ENCODE measurements at places on chromosomes 4 and X. TPM values are rescaled to one million over a fixed set of nuclear protein-coding genes. Genes with fewer than 3 reads are reported as not detected.

- no peak for DNase-seq
These were observed 138.9 kb downstream of the HMX1 start for GRCh38 chr4:8732681-8733243.

DNA sequence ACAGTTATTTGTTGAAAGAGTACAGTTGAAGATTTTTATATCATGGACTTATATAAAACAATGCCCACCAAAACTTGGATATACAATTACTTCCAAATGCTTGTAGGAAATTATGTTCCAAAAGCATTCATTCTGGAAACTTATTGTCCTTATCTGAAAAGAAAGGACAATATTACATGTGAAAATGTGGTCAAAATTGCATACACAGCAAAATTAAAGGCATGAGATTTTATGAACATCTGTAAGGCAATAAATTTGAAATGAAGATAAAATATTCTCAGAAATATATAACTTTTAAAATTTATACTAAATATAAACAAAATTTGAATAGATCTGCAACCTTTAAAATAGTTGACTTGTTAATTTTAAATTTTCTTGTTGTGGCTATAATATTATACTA is 1173.8 kb downstream of the NLGN4X start:
- DNase-seq: no peak

GRCh38 chrX:126376465-126376864 is 176.1 kb downstream of the DCAF12L1 start:
- DNase-seq: no peak

DNA sequence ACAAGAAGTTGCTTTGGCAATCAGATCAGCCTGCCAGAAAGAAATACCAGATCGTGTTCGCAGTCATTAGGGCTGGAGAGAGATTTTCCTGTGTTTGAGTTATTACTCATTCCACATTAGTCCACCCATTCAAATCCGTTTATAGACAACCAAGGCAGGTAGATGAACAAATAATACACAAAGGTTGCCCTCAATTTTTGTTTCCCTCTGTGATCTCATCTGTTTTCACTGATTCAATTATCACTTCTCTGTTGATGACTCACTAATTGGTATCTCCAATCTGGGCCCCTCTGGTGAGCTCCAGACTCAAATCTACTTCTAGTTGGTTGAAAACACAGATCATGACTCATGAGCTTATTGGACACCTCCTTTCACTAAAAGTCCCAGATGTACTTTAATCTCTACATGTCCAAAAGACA is 54.5 kb downstream of the CHM start:
- DNase-seq: no peak

DNA sequence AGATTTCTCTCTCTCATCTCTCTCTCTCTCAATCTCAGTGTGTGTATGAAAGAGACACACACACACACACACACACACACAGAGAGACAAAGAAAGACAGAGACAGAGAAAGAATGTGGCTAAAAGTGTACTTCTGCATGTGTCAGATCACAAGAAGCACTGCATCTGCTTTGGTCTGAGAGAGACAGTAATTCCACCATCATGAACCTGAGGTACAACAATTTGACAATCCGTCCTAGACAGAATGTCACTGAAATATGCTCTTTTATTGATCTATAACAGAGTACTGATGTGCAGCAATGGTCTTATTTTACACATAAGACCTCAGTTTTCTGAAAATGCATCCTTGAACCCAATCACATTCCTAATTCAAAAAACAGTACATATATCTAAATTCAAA is 576.2 kb upstream of the SMIM31 start:
- no peak for DNase-seq

DNA sequence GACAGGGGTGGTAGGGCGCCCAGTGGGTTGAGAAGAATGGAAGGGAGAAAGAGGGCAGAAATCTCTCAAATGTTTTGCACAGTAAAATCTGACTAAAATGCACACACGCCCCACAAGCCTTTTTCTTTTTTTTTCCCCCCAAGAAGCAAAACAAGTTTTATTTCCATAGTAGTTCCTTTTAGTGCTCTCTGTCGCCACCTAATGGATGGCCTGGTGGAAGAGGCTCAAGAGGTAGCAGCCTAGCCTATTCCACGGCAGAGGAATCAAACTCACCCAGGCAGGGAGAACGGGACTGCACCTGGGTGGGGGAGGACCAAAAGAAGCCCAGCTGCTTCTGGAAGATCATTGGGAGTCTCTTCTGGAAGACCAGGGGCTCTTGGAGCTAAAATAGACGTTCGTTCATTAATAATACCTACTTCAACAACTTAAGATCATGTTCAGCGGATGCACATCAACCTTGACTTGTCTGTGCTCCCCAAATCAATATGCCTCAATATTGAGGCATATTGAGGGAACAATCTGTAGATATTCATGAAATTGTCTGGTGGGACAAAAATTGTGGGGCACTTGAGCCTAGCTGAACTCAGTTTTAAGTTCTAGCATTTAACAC is 31.6 kb upstream of the IRAK1 start:
- peak; percentile 86 for DNase-seq

- no peak for DNase-seq
These were observed 189.8 kb downstream of the PPP3CA start for GRCh38 chr4:101157415-101158133.

GRCh38 chr4:46505131-46505530 is 115.2 kb upstream of the GABRA2 start:
- no peak for DNase-seq

DNA sequence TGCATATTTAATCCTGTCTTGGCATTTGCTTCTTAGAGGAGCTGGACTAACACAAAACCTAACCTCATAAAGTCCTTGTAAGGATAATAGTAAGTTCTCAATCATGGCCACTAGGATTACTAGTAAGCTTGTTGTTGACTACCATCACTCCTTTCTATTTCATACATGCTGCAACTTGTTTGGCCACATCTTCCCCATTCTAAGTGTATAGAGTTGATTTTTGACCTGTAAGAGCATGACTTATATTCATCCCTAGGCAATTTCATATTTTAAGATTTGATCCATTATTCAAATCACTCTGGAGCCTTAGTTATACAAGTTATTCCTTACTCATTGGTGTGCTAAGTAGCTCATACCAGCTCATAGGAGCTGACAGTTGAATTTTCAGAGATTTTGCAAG is 109.4 kb downstream of the EFHC2 start:
- DNase-seq: no peak

DNA sequence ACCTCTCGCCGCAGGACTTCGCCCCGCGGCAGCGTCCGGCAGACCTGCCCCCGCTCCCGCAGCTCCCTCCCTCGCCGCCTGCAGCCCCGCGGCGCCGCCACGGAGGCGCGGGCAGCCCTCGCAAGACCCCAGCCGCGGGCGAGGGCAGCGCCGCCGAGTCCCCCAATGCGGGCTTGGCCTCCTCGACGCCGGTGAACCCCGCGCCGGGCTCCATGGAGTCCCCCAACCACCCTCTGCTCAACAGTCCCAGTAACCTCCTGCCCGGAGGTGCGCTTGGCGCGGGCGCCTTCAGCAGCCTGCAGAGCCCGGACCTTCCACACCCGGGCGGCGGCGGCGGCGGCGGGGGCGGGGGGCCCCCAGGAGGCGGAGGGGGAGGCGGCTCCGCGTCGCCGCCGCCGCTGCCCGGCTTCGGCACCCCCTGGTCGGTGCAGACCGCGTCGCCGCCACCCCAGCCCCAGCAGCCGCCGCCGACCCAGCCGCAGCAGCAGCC is 1.2 kb downstream of the CPEB2 start:
- peak; percentile 54 for DNase-seq

DNA sequence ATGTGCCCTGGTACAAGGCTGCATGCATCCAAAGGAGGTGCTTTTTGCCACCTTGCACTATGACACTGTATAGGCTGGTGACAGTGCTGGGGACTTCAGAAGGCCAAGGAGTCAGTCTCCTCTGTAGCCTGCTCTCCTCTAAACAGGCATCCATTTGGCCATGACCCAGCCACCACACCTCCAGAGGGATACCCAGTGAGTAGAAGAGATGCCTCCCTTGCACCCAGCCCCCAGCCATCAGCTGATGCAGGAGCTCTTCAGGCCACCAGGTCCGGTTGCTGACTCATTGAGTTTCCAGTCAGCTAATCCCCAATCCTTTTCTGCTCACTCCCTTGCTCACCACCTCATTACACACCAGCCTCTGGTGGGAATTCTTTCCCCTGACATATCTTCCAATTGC is 99.8 kb downstream of the PJA1 start:
- no peak for DNase-seq

GRCh38 chr4:86848136-86848535 is 1.0 kb downstream of the SLC10A6 start:
- DNase-seq: no peak

- DNase-seq: no peak
These were observed 16.7 kb downstream of the PRR32 start for GRCh38 chrX:126836186-126836585.

DNA sequence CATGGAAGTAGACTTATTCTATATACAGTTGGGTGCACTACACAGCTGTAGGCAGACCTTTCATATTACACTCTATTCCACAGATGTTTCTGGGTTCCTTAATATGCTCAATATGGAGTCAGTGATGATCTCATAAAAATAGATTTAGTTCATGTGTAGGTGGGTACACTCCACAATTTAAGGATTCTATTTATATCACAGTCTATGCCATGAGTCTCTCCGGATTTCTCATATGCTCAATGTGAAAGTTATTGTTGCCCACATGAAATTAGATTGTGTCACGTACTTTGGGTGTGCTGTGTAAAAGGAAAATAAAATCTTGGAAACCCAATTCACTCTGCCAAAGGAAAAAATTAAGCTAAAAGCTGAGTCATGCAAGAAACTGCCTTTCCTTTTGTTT is 32.5 kb upstream of the TASL start:
- no peak for DNase-seq

DNA sequence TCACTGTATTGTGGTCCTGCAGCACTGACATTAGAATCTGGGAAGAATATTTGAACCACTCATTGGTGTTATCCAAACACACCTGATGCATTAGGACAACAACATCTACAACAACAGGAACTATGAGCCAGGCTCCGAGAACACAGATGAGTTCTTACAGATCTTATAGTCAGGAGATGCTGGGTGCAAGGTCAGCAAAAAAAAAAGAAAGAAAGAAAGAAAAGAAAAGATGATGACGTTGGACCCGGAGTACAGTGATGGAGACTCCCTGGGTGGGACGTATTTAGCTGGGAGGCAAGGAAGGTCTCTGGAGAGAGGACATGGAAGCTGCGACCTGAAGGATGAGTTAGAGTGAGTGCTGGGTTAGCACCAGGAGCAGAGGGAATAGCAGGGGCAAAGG is 17.8 kb upstream of the MAN2B2 start:
- DNase-seq: no peak

GRCh38 chrX:110408949-110409588 is 50.4 kb downstream of the RTL9 start:
- no peak for DNase-seq

DNA sequence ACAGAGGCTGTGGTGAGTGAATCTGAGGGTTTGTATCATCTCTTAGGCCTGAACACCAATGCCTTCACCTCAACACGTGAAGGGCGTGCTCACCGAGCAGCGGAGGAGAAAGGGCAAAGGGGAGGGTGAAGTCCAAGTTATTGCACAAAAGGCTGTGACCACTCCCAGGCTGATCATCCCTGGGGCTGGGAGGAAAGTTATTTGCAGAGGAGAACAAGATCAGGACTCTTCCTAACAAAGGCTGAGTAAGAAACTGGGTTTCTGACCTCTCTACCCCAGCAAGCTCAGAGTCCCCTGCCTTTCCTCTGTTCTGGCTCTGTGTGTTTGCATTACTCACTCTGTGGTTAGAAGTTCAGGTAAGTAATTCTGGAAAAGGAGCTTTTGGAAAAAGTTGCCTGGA is 366.3 kb upstream of the CXorf51A start:
- no peak for DNase-seq

DNA sequence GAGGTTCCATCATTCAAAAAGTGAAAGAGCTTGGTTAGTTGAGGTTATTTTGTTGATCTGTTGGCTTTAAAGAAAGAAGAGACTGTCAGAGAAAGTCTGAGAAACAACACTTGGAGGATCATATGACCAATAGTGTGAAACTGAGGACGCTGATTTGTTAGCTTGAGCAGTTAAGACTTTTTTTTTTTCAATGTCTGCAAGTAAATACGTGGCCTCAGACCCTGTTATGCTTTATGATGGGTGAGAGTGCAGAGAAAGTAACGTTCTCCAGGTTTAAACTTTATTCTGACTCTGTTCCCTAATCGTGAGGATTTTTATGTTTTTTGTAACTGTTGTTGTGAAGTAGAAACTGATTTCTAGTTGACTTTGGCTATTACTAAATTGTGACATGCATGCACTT is 45.9 kb downstream of the GAB1 start:
- no peak for DNase-seq

GRCh38 chrX:130343411-130343810 is 3.7 kb downstream of the SLC25A14 start:
- DNase-seq: no peak

GRCh38 chrX:2888309-2888708 is 40.8 kb downstream of the ARSD start:
- DNase-seq: no peak

- no peak for DNase-seq
These were observed 59.1 kb downstream of the MRPL1 start for GRCh38 chr4:77921701-77922100.

DNA sequence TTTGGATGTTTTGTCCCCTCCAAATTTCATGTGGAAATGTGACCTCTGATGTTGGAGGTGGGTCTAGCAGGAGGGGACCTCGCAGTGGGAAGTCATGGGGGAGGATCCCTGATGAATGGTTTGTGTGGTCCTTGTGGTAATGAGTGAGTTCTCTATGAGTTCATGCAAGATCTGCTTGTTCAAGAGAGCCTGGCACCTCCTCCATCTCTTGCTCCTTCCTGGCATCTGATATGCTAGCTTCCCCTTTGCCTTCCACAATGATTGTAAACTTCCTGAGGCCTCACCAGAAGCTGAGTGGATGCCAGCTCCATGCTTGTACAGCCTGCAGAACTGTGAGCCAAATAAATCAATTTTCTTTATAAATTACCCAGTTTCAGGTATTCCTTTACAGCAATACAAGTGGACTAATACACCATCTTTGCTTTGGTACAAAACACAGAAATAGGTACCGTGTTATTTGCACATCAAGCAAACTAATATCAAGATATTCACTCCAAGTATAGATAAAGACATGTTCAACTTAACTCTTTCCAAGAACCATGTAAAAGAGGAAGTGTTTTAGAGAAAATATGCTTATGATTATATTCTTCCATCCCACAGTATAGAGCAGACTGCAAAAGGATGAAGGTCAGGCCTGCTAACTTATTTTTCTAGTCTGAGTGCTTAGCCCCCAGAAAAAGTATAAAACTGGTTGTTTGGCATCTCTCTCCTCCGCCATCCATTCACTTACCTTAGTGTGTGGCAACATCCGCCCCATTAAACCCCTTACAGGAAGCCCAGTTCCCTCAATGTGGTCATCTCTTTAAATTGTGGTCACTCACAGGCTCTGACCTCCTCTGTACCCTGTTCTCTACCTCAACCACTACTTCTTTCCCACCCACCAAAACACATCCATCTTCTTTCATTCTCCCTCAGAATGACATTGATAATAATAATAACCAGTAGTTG is 6.7 kb downstream of the ARAP2 start:
- no peak for DNase-seq

CHST7 gene
- total RNA-seq: 2.0 TPM

UGT8 gene
- 54.0 TPM for total RNA-seq

LANCL3 gene
- total RNA-seq: 1.9 TPM

ALAS2 gene
- total RNA-seq: 0.74 TPM

KDR gene
- total RNA-seq: 3.4 TPM

PCDH10 gene
- total RNA-seq: 0.22 TPM

POU4F2 gene
- not detected for total RNA-seq

TRIML2 gene
- not detected for total RNA-seq

MAGED4 gene
- total RNA-seq: 1.9 TPM

NPY1R gene
- total RNA-seq: 1.6 TPM

SMS gene
- total RNA-seq: 100 TPM

IDS gene
- total RNA-seq: 32.5 TPM

MTNR1A gene
- total RNA-seq: 1.3 TPM

HSD17B13 gene
- total RNA-seq: 1.1 TPM

CXorf49 gene
- not detected for total RNA-seq

LONRF3 gene
- total RNA-seq: 7.4 TPM
